NK-92 treated with Interleukin-12 subunit alpha and Interleukin-12 subunit beta, amount 100 ng/mL, for 24 hours (cell line): ENCODE measurements at places on chromosomes 1 and 21.

- no peak for DNase-seq
Measured at GRCh38 chr1:15775706-15776105, 17.1 kb downstream of the FBLIM1 start.

- no peak for DNase-seq
Measured at GRCh38 chr1:18960409-18960808, 3.9 kb upstream of the IFFO2 start.

DNA sequence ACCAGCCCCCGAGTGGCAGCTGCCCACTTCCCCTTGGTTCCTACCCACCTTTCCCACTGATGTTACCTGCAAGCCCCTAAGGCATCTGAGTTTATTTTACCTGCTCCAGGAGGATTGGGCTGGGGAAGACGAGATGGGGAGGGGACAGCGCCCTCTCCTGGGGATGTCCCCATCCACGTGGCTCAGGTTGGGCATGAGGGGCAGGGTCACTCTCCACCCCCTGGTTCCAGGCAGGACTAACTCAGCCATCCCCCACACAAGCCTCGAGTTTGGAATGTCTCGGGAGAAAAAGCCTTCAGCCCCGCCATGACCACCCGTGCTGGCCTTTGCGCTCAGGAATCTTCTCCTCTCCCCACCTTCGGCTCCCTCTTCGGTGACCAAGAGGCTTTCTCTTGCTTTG is 90.0 kb downstream of the ARHGEF10L start:
- DNase-seq: no peak

DNA sequence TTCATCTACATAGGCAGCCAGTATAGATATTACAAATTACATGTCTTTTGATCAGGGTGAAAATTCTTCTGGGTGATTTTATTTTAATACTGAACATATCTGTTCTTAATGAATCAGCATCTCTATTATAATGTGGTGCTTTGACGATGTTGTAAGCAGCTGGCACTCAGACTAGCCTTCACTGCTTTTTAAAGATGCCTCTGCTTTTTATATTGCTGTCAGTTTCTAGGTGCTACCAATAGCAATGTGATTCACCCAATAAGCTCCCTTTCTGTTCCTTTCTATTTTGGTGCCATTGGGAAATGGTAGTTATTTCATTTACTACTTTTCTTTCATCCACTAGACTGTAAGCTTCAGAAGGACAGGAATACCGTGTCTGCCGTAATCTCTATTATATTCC is 11.1 kb upstream of the ANGPTL1 start:
- DNase-seq: no peak
